ENCODE measurements at places on chromosomes 16 and 17.
A peak's percentile ranks its signal among the peaks of the same experiment; 100 is the strongest.

GRCh38 chr17:36463916-36464764 is 22.3 kb upstream of the ZNHIT3 start:
- DNase-seq: peak; percentile 99

DNA sequence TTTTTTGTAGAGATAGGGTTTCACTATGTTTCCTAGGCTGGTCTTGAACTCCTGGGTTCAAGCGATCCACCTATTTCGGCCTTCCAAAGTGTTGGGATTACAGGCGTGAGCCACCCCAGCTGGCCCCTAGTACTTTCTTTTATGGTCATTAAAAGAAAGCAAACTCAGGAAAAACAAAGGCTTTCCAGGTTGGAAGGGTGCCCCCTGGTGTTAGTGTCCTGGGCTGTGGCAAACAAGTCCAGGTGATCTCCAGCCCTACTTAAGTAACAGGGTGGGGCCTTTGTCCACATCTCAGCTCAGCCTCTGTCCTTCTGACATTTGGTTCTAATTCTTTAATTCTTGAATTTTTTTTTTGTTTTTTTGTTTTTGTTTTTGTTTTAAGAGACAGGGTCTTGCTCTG is 6.9 kb downstream of the IGFBP4 start:
- DNase-seq: peak; percentile 85

DNA sequence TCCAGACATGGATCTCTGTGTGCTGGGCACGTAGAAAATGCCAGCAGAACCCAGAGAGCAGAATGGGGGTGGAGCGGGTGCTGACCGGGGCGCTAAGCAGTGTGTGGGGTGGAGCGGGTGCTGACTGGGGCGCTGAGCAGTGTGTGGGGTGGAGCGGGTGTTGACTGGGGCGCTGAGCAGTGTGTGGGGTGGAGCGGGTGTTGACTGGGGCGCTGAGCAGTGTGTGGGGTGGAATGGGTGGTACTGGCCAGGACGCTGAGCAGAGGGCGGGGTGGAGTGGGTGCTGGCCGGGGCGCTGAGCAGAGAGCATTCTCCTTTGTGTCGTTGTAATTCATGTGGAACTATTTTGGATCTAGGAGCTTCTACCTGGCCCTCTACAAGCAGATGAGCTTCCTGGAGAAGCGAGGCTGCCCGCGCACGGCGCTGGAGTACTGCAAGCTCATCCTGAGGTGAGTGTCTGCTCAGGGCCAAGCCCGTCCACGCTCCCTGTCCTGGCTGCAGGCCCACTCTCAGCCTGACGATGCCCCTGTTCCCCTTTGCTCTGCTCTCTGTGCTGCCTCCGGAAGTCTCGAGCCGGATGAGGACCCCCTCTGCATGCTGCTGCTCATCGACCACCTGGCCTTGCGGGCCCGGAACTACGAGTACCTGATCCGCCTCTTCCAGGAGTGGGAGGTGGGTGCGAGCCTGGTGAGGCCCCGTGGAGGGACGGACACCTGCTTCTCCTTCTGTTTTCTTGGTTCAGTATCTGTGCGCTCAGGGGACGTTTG is 20.3 kb upstream of the MC1R start:
- no peak for DNase-seq

- no peak for DNase-seq
Observed at GRCh38 chr17:59441464-59442096, 110.1 kb downstream of the YPEL2 start.

DNA sequence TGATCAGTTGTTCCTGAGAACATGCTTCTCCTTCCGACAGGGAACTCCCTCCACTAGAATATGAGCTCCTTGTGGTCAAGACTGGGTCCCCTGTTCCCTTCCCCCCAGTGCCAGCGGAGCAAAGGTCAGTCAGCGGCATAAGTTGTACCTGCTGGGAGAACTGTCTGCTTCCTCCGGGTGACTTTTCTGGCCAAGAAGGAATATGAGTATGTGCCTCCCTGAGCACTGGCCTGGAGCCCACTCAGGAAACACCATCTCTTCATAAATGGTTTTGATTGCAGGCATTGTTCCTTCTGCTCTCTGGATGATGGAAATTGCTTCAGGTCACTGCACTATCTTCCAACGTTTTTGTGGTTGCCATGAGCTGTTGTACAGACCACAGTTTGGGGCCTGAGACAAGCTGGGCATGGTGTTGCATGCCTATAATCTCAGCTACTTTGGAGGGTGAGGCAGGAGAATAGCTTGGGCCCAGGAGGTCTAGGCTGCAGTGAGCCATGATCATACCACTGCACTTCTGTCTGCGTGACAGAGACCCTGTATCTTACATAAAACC is 2.9 kb upstream of the P4HB start:
- no peak for DNase-seq

DNA sequence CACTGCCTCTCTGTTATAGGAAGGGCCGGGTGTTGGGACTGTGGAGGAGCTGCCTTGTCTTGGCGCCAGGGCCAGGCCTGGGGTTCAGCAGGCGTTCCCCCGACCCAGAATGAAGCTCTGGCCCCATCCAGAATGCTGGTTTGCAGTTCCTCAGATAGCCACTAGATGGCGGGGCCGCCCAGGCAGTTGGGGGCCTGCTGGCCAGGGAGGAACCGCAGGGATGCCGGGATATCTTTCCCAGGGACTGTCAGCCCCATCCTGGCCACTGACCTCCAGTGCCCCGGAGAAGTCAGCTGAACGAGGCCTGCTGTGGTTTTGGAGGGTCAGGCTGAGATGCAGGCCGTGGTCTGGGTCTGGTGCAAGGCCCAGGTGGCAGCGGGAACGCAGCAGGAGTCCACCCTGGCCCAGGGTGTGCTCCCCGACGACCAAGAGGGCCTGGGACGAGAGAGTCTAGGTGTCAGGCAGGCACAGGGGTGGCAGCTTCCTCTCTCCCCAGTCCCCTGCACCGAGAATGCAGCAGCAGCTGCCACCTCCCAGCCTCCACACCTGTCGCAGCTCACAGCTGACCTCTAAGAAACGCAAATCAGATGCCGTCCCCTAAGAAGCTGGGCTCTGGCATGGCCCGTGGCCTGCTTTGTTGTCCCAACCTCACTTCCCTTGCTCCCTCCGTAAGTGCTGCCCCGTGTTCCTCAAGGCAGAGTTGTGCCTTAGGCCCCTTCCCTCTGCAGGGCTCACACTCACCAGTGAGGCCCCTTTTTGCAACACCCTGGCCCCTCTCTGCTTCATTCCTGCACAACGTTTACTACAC is 51.2 kb downstream of the RMI2 start:
- peak; percentile 87 for DNase-seq

DNA sequence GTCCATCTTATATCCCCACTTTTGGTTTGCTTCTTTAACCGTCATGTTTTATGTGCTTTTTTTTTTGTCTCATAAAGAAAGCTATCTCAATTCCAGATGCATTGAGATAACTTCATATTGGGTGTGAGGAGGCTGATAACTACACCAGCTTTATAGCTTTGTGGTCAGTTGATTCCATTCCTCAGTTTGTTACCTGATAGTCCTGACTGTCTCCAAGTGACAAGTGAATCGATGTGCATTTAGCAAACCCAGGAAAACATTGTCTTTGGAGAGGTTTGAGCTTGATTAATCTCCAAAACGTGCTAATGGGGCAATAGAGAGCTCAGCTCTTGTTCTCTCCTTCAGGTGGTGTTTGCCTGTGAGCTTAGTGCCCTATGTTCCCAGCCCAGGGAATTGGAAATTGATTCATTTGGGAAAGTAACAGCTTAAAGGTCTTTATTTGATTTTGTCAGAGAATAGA is 22.7 kb downstream of the HS3ST3B1 start:
- peak; percentile 20 for DNase-seq

DNA sequence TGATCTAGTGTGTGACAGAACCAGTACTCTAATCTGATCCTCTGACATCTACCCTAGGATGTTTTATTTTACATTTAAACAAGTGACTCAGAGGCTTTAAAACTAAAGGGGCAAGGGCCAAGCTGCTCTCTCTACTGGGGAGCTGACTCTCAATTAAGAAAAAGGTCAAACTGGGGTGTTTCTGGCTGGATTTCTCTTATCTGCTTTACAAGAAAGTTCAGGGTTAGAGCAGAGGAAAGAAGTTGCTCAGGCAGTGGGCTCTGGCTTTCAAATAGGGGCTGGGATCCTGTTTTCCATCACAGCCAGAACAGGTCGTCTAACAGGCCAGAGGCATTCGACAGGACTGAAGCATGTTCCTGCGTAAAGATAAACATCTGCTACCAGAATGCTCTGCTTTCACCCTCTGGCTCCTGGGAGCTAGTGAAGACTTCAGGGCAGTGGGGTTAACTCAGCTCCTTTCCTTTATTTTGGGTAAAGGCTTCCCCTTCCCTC is 8.5 kb downstream of the MMP28 start:
- peak; percentile 98 for DNase-seq

GRCh38 chr17:79341816-79342215 is 267.2 kb downstream of the ENGASE start:
- no peak for DNase-seq

DNA sequence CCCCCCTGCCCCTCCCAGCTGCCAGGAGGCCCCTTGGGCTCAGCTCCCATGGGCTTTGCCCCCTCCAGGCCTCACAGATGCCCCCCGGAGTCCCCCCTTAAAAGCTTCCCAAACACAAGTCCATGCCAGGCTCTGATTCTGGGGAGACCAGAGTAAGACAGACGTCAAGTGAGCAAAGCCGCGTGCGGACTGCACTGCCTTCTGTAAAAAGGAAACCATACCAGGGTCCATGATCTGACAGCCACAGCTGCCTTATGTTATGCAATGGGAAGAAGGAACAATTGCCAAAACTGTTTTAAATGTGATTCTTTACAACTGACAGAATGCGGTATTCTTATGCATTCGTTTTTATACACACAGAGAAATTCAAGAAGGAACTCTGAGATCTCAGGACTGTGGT is 17.9 kb upstream of the HEXD start:
- DNase-seq: no peak

DNA sequence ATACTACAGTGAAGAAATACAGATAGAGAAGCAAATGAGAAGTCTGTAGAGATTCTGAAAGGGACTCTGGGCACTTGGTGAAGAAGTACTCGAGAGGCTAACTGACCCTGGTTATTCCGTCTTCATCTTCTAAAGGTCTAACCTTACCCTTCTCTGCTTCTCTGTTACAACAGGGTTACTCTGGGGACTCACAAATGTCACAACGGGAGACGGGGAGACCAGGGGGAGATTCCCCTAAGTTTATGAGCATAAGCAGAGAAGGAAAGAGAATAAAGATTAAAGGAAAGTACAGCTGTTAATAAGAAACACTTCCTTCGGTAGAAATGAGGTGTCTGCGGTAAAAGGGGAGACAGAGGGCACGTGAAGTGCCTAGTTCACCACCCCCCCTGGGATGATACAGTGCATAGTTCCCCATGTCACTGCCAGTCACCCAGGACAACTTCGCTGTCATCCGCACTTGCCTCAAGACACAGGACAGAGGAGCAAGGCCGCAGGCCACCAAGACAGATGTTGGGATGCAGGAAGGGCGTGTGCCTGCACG is 75.2 kb upstream of the TRAP1 start:
- no peak for DNase-seq

- DNase-seq: no peak
Observed at GRCh38 chr16:57044931-57045693, 47.3 kb upstream of the CPNE2 start.

DNA sequence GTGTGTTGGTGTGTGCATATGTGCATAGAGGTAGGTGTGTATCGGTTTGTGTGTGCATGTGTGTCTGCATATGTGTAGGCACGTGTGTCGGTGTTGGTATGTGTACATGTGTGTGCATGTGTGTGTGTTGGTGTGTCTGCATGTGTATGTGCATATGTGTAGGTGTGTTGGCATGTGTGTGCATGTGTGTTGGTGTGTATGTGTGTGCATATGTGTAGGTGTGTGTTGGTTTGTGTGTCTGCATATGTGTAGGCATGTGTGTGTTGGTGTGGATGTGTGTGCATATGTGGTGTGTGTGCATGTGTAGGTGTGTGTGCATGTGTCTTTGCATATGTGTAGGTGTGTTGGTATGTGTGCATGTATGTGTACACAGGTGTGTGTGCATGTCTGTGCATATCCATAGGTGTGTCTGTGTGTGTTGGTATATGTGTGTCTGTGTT is 3.9 kb upstream of the AATK start:
- DNase-seq: no peak

DNA sequence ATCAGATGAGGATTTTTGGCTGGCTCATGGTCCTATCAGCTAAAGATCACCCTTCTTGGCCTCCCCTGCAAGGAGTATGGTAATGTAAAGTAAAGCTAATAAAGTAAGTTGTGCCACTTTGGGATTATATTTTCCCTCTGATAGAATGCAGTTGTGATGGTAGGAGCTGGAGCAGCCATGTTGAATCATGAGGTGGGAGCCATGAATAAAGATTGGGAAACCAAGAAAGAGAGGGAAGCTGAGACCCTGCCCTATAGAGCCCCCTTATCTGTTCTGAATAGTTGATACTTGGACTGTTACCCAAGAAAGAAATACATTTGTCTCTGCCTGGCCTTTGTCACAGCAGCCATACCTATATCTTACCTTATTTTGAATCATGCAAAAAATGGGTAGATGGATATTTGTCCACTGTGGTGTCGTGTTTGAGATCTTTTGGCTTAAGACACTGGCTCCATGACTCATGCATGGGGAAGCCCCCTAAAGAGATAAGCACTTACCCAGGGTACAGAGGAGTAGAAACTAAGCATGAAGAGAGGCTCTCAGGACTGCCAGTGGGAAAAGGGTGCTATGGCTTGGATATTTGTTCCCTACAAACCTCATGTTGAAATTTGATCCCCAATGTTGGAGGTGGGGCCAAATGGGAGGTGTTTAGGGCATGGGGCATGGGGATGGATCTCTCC is 17.7 kb upstream of the TVP23A start:
- no peak for DNase-seq

GRCh38 chr16:84687715-84688114 is 12.1 kb upstream of the USP10 start:
- no peak for DNase-seq

DNA sequence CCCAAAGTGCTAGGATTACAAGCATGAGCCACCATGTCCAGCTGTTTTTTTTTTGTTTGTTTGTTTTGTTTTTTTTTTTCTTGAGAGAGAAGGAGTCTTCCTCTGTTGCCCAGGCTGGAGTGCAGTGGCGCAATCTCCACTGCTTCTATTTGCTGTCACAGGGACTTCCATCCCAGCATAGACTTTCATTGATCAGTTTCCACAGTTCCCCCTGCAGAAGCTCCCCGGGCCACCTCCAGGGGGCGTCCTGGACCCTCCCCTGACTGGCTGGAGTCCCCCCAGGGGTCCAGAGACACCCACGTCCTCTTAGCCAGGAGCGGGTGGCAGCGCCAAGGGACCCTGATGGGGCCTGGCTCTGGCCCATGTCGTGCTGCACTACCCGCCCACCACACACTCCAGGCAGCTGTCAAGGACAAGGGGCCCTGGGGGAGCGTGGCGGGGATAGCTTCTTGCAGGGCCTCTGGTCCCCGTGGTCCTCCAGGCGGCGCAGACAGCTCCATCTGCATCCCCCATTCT is 3.1 kb upstream of the NPW start:
- DNase-seq: no peak

DNA sequence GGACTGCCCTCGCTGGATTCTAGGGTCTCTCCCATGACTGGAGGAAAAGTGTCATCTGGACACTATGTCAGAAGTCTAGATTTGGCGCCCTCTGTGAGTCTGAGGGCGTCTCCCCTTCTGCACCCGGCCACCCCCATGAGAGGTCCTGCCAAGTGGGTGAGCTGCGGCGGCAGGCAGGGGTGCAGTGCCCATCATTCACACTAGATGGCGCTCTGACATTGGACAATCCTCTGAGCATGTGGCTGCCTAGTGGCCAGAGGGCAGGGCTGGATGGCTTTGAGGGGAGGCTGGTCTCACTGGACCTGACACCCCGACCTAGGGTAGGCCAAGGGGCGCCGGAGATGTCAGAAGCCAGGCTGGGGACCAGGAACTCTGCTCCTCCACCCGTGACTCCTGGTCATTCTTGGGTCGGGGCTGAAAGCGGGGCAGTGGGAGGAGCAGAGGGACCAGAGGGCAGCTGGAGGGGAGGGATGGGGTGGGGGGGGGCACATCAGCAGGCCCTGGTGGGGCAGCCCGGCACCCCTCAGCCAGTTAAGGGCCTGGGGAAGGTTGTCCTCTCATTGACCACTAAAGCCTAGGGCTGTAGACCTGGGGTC is 28.0 kb downstream of the MRM1 start:
- peak; percentile 93 for DNase-seq
